ENCODE measurements at places on chromosomes 7 and 10.

- H3K4me1 ChIP-seq: peaks cover 8% of the 10 kb centered on the region
- H3K27ac ChIP-seq: no peak overlapping the region
- no peak overlapping the region for H3K4me3 ChIP-seq
- H3K27me3 ChIP-seq: no peaks in the 10 kb centered on the region
- DNase-seq: no peak
- H3K36me3 ChIP-seq: peaks cover 4% of the 10 kb centered on the region
Observed at GRCh38 chr7:106260136-106260561, 24.6 kb downstream of the NAMPT start.

- H3K4me3 ChIP-seq: no peak overlapping the region
- no peaks in the 10 kb centered on the region for H3K4me1 ChIP-seq
Observed at GRCh38 chr7:45184326-45185027, 26.9 kb downstream of the RAMP3 start.

- no peak overlapping the region for H3K27ac ChIP-seq
- no peaks in the 10 kb centered on the region for H3K36me3 ChIP-seq
- no peak overlapping the region for H3K4me3 ChIP-seq
- H3K4me1 ChIP-seq: no peaks in the 10 kb centered on the region
- H3K27me3 ChIP-seq: no peaks in the 10 kb centered on the region
- no peak for DNase-seq
Observed at GRCh38 chr7:8585591-8585990, 152.2 kb downstream of the NXPH1 start.

- H3K27me3 ChIP-seq: no peaks in the 10 kb centered on the region
- DNase-seq: no peak
- H3K36me3 ChIP-seq: no peaks in the 10 kb centered on the region
- no peaks in the 10 kb centered on the region for H3K4me1 ChIP-seq
- H3K4me3 ChIP-seq: no peak overlapping the region
- no peak overlapping the region for H3K27ac ChIP-seq
Observed at GRCh38 chr10:67302701-67303100, 376.9 kb downstream of the LRRTM3 start.

DNA sequence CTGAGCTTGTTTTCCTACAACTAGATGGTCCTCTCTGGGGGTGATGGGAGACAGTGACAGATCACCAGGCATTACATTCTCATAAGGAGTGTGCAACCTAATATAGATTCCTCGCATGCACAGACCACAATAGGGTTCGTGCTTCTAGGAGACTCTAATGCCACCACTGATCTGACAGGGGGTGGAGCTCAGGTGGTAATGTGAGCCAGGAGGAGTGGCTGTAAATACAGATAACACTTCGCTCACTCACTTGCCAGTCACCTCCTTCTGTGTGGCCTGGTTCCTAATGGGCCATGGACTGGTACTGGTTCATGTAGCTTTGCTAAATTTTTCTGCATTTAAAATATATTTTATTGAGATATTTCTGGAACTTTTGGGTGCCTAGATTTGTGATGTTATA is 202.3 kb upstream of the ZNF32 start:
- H3K4me1 ChIP-seq: peaks cover 10% of the 10 kb centered on the region
- no peak overlapping the region for H3K27ac ChIP-seq
- H3K36me3 ChIP-seq: no peaks in the 10 kb centered on the region
- no peak overlapping the region for H3K4me3 ChIP-seq
- peaks cover 6% of the 10 kb centered on the region for H3K27me3 ChIP-seq

GRCh38 chr10:78044179-78044578 is 10.5 kb downstream of the RPS24 start:
- H3K4me1 ChIP-seq: peaks cover 16% of the 10 kb centered on the region
- DNase-seq: no peak
- no peak overlapping the region for H3K4me3 ChIP-seq

- H3K4me3 ChIP-seq: no peak overlapping the region
- no peaks in the 10 kb centered on the region for H3K36me3 ChIP-seq
- H3K27ac ChIP-seq: peak overlapping the region; percentile 80
- no peaks in the 10 kb centered on the region for H3K27me3 ChIP-seq
- DNase-seq: peak; percentile 21
- peaks cover 36% of the 10 kb centered on the region for H3K4me1 ChIP-seq
Observed at GRCh38 chr10:23362879-23363792, 18.5 kb upstream of the C10orf67 start.

- H3K36me3 ChIP-seq: no peaks in the 10 kb centered on the region
- DNase-seq: no peak
- H3K27me3 ChIP-seq: no peaks in the 10 kb centered on the region
Observed at GRCh38 chr7:36312915-36313334, 76.7 kb upstream of the ANLN start.

GRCh38 chr7:12719981-12720865 is 32.8 kb downstream of the ARL4A start:
- H3K4me3 ChIP-seq: no peak overlapping the region
- H3K36me3 ChIP-seq: no peaks in the 10 kb centered on the region
- peaks cover 8% of the 10 kb centered on the region for H3K4me1 ChIP-seq
- DNase-seq: no peak
- no peaks in the 10 kb centered on the region for H3K27me3 ChIP-seq

GRCh38 chr10:71487726-71488125 is 91.0 kb downstream of the CDH23 start:
- H3K27ac ChIP-seq: no peak overlapping the region
- H3K4me3 ChIP-seq: no peak overlapping the region
- no peak for DNase-seq
- no peaks in the 10 kb centered on the region for H3K27me3 ChIP-seq

DNA sequence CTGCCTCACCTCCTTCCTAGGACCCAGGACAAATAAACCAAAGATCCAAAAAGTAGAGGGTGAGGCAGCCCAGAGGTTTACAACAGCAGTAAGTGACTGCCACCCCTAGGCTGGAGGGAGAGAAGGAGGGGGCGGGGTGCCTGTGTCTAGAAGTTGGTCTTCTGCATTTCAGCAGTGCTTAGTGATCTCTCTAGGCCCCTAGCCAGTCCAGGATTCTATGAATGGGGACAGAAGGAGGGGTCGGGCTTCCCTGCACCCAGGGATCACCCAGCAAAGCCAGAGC is 62.8 kb upstream of the KDM7A start:
- no peaks in the 10 kb centered on the region for H3K36me3 ChIP-seq
- H3K27ac ChIP-seq: no peak overlapping the region
- peaks cover 8% of the 10 kb centered on the region for H3K4me1 ChIP-seq
- no peak overlapping the region for H3K4me3 ChIP-seq
- DNase-seq: no peak

- H3K4me1 ChIP-seq: no peaks in the 10 kb centered on the region
- peaks cover 9% of the 10 kb centered on the region for H3K27me3 ChIP-seq
- no peak overlapping the region for H3K27ac ChIP-seq
- H3K4me3 ChIP-seq: no peak overlapping the region
- DNase-seq: no peak
Observed at GRCh38 chr7:101340379-101340778, 18.8 kb upstream of the IFT22 start.

- no peaks in the 10 kb centered on the region for H3K4me1 ChIP-seq
- peaks cover 6% of the 10 kb centered on the region for H3K27me3 ChIP-seq
- no peaks in the 10 kb centered on the region for H3K36me3 ChIP-seq
- no peak overlapping the region for H3K4me3 ChIP-seq
- DNase-seq: no peak
Observed at GRCh38 chr10:14749070-14749809, 25.5 kb downstream of the FAM107B start.

- peak overlapping the region; percentile 74 for H3K4me3 ChIP-seq
- no peaks in the 10 kb centered on the region for H3K36me3 ChIP-seq
- no peak for DNase-seq
- H3K27me3 ChIP-seq: no peaks in the 10 kb centered on the region
- peaks cover 27% of the 10 kb centered on the region for H3K4me1 ChIP-seq
Observed at GRCh38 chr10:31134311-31134952, 102.8 kb upstream of the ZNF438 start.

DNA sequence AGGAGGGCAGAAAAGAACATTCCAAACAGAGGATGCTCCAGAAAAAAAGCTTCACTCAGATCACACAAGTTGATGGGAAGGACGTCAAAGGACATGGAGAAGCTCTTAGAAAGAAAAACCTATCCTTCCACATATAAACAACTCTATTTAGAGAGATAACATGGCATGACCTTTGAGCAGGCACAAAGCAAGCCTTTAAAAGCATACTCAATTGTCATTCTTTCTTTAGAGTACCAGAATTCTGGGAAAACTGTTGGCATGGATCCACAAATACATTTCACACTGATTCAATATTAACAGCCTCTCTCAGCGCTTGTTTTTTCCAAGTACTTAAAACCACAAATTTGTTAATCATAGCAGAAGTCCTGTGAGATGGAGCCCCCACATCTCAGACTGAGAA is 7.3 kb upstream of the ABLIM1 start:
- H3K27me3 ChIP-seq: no peaks in the 10 kb centered on the region
- no peak overlapping the region for H3K4me3 ChIP-seq
- no peaks in the 10 kb centered on the region for H3K36me3 ChIP-seq
- DNase-seq: no peak
- H3K4me1 ChIP-seq: no peaks in the 10 kb centered on the region
- H3K27ac ChIP-seq: no peak overlapping the region

GRCh38 chr10:11191678-11192077 is 174.0 kb downstream of the CELF2 start:
- no peaks in the 10 kb centered on the region for H3K27me3 ChIP-seq
- H3K27ac ChIP-seq: peak overlapping the region; percentile 53
- H3K4me3 ChIP-seq: no peak overlapping the region
- no peak for DNase-seq
- peaks cover 19% of the 10 kb centered on the region for H3K36me3 ChIP-seq

GRCh38 chr10:79454259-79454658 is 8.8 kb upstream of the ZCCHC24 start:
- no peaks in the 10 kb centered on the region for H3K36me3 ChIP-seq
- DNase-seq: no peak
- H3K27ac ChIP-seq: no peak overlapping the region
- no peaks in the 10 kb centered on the region for H3K4me1 ChIP-seq

DNA sequence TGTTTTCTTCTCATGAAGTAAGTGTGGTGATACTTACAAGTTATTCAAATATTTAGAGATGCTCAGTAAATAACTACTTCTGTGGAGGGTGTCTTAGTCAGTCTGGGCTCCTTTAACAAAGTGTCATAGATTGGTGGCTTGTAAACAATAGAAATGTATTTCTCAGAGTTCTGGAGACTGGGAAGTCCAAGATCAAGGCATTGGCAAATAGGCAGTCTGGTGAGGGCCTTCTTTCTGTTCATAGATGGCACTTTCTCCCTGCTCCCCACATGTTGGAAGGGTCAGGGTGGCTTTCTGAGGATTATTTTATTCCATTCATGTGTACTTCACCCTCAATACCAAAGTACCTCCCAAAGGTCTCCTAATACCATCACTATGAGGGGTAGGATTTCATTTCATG is 18.4 kb downstream of the RPA3 start:
- no peaks in the 10 kb centered on the region for H3K27me3 ChIP-seq
- DNase-seq: no peak
- no peaks in the 10 kb centered on the region for H3K36me3 ChIP-seq
- H3K4me1 ChIP-seq: no peaks in the 10 kb centered on the region

DNA sequence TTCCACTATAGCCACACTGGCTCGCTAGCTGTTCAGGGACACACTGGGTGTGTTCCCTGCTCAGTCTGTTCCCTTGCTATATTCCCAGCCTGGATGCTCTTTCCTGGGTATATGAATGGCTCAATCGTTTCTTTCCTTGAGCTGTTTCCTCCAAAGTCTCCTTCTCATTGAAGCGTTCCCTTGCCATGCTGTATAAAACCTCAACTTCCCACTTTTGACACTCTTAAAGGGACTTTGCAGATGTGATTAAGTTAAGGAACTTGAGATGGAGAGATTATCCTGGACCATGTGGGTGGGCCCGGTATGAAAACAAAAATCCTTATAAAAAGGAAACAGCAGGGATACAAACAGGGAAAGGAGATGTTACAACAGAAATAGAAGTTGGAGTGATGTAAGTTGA is 973.1 kb downstream of the LRMDA start:
- no peaks in the 10 kb centered on the region for H3K36me3 ChIP-seq
- no peak overlapping the region for H3K4me3 ChIP-seq
- no peak overlapping the region for H3K27ac ChIP-seq
- no peaks in the 10 kb centered on the region for H3K27me3 ChIP-seq

DNA sequence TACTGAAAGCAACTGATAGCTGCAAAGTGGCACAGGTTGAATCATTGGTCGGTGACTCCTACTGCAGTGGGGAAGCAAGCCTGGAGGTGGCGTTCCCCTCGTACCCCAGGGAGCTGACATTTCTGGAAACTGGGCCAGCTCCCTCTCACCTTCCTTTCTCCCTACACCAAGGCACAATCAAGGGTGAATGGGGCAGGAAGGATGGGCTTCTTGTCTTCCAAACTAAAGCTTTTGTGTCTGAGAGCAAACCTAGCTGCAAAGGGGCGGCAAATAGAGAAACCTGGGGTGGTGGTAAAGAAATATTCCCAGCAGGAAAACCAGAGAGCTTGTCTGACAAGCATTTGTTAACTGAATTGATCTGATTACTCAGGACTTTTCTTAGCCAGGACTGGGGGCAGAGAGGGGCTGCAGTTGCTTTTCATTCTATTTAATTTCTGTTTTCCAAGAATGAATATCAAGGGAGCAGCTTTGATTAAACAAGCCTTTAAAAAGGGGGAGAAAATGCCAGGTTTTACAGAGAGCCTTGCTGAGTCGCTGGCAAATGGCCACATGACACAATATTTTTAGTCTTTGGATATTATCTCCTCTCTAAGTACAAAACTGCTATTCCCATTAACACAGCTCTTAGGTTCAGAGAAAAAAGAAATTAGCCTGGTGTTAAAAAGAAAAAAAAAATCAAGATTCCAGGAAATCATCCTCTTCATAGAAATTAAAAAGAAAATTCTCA is 27.8 kb downstream of the CDHR3 start:
- no peaks in the 10 kb centered on the region for H3K36me3 ChIP-seq
- no peak overlapping the region for H3K27ac ChIP-seq
- H3K4me1 ChIP-seq: peaks cover 5% of the 10 kb centered on the region
- H3K4me3 ChIP-seq: no peak overlapping the region
- H3K27me3 ChIP-seq: peaks cover 11% of the 10 kb centered on the region
- no peak for DNase-seq

DNA sequence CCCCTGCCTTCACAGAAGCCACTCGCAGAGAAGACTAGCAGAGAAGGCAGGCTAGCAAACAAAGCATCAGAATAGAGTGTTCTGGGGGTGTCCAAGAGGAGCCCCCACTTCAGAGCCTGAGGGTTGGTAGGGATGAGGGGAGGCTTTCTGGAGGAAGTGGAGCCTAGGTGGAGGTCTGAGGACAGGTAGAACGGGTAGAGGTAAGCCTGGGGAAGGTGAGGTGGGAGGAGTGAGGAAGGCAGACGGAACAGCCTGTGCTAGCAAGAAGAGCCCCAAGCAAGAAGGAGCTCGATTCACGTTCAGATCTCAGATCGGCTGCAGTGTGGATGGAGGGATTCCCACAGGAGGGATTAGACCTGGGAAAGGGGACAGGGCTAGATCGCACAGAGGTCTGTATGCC is 66.0 kb upstream of the DUSP5 start:
- H3K36me3 ChIP-seq: no peaks in the 10 kb centered on the region
- no peak overlapping the region for H3K4me3 ChIP-seq
- no peak overlapping the region for H3K27ac ChIP-seq
- DNase-seq: no peak

GRCh38 chr7:142319970-142320369 is 62.1 kb upstream of the PRSS58 start:
- DNase-seq: peak; percentile 40
- peaks cover 11% of the 10 kb centered on the region for H3K27me3 ChIP-seq
- H3K36me3 ChIP-seq: no peaks in the 10 kb centered on the region
